ENCODE measurements at places on chromosomes 12 and 14.

DNA sequence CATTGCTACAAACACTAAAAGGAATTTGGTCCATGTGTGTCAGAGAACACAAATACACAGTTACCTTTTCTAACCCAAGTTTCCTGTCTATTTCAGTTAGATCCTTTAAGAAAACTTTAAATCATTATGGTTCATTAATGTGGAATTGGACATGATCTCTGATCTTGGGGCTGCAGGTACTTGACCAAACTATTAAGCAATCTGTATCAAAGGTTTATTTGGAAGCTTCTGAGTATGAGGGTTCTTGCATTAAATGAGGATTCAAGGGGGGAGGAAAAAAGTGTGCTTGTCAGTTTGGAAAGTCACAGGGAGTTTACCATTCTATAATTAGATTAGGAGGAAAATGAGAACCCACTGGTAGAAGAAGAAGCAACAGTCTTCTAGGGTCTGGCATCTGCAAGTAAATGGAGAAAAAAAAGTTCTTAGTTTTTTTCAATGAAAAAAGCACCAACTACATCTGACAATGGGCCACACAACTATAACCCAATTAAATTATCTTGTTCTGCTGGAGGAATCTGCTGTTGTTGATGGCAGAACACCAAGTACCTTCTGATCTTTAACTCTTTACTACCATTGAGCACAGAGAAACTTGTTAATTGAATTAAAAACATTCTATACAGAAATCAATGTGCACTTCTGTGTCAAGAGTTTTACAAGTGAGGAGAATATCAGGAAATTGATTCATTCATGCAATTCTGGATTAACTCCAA, 17.5 kb downstream of the GTSF1 start:
- no peak for DNase-seq

DNA sequence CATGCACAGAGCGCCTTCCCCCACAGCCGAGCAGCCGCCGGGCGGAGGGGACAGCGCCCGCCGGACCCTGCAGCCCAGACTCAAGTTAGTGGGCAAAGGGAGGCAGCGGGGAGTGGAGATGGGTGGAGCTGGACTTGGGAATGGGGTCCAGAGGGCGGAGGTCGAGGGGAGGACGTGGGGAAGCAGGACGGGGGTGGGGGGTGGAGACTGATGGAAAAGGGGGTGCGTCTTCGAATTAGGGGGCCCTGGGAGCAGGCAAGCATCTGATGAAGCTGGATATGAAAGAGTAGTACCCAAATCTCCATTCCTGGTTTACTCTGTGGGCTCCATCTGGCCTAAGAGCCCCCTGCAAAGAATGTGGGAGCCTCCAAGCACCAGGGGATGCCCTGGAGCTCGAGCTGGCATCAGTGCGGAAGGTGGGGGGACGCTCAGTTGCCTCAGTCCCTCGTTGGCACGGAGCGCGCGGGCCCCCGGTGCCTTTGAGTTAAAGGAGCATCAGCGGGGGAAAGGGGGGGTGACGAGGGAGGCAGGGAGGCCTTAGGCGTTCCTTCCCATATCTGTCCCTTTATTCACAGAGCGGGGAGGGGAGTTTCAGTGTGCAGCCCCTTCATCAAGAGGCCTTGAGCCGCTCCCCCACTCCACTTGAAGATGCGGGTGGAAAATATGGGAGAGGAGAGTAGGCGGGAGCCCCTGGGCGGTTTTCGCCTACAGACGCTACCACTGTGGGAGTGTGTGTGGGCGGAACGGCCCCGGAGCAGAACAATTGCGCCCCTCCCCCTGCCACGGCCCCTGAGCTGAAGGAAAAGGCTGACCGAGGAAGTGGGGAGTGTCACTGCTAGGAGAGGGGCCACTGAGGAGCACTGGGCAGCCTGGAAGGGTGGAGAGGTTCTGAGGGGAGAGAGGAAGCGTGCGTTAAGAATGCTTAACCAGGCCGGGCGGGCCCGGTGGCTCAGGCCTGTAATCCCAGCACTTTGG, 644 bp downstream of the NAB2 start:
- DNase-seq: no peak

GRCh38 chr12:6335451-6336078, 6.3 kb downstream of the TNFRSF1A start:
- peak; percentile 94 for DNase-seq

DNA sequence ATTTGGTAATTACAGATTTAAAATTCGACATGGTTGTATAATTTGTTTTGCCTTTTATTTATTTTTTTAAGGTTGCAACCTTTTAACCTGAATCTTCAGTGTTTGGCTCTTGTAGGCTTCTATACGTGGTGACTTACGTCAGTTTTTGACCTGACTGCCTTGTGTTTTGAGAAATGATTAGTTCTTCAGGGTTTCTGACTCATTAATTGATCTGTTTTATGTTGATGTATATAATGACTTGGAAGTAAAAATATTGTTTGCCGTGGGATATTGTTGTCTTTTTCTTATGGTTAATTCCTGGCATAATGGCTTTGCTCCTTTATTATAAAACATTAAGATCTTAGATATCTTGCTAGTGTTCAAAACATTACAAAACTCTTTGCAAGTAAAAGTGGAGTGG, 2.5 kb downstream of the RASSF8 start:
- no peak for DNase-seq

- no peak for DNase-seq
Observed at GRCh38 chr14:36939265-36939664, 233.1 kb downstream of the SLC25A21 start.

DNA sequence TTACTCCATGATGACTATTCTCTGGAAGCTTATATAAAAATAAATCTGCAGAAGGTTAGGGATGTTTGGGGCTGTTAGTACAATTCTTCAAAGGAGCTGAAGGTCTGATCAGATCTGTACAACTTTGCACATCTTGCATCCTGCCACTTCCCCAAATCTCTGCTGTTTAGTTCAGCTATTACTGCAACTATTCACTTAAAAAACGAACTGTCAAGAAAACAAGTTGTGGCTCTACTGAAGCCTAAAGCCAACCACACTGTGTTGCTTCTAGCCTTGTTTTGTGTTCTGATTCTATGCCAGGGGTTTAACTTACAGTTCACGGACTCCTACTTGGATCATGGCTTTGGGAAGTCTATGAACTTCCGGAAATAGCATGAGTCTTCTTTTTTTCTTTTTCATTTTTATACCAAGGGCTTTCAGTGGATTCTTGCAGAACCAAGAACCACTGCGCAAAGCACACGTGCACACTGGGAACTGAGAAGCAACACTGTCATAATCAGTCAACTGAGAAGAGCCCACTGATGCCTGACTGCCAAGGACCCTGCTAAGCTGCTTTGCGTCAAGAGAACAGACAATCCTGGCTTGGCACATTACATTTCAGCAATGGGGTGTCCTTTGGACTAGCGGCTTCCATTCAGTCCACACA, 66.3 kb upstream of the EEA1 start:
- DNase-seq: no peak

- DNase-seq: no peak
Observed at GRCh38 chr12:64181430-64182291, 40.4 kb downstream of the KICS2 start.

GRCh38 chr12:55676707-55677106, 31.0 kb downstream of the ITGA7 start:
- no peak for DNase-seq

GRCh38 chr14:97306760-97307246, 509.6 kb downstream of the VRK1 start:
- DNase-seq: no peak

DNA sequence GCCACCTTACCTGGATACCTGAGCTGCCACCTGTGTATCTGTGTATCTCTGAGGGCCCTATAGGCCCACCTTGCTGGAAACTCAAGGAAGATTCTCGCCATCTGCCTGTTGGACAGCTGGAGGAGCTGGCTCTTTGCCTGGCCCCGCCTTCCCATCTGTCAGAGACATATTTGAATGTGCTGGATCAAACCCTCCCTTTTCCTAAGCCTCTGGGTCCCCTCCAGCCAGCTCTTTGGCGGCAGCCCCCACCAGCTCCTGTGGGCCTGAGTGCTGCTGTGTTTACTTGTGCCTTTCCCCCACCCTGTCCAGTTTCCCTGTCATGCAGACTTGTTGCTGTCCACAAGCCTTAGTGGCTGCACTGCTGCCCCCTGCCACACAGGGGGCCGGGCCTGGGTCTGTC, 55.9 kb upstream of the SRSF5 start:
- DNase-seq: no peak

- no peak for DNase-seq
Observed at GRCh38 chr12:3974883-3975282, 101.7 kb upstream of the PARP11 start.

DNA sequence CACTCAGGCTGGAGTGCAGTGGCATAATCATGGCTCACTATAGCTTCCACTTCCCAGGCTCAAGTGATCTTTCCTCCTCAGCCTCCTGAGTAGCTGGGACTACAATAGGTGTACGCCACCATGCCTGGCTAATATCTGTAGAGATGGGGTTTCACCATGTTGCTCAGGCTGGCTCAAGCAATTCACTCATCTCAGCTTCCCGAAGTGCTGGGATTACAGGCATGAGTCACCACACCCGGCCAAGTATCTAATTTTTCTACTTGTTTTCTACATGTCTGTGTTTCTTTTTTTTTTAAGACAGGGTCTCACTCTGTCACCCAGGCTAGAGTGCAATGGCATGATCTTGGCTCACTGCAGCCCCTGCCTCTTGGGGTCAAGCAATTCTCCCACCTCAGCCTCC, 119.7 kb upstream of the MED13L start:
- no peak for DNase-seq

GRCh38 chr12:32891526-32891925, 5.1 kb downstream of the PKP2 start:
- DNase-seq: no peak

- DNase-seq: peak; percentile 97
Observed at GRCh38 chr14:34629657-34630529, at the start of gene SNX6. TSS of gene SNX6 (minus strand) at chr14:34630148. CDS start at chr14:34630116, 32 bp downstream.

DNA sequence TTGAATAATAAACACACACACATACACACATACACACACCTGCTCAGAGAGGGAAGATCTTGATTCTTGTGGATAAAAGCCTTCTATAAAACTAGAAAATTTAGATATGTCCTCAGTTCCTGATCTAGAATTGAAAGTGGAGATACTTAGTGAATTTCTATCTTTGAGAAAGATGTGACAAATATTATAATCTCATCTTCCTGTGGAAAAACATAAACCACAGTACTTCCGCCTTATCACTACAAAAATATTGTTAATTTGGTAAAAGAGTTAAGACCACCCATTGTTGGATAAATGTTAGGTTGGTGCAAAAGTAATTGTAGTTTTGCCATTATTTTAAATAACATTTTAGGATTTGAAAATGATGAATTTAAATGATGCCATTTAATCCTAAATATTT, at the start of gene KLRK1:
Gene KLRK1, minus strand, starts transcription at position 138 of the 400 bp plus-strand sequence. CDS start 1,231 bp downstream, outside the sequence.
- DNase-seq: no peak

GRCh38 chr12:65838330-65838976, 14.2 kb downstream of the HMGA2 start:
- DNase-seq: no peak

GRCh38 chr14:103136388-103137271, 13.4 kb downstream of the TNFAIP2 start:
- DNase-seq: no peak

DNA sequence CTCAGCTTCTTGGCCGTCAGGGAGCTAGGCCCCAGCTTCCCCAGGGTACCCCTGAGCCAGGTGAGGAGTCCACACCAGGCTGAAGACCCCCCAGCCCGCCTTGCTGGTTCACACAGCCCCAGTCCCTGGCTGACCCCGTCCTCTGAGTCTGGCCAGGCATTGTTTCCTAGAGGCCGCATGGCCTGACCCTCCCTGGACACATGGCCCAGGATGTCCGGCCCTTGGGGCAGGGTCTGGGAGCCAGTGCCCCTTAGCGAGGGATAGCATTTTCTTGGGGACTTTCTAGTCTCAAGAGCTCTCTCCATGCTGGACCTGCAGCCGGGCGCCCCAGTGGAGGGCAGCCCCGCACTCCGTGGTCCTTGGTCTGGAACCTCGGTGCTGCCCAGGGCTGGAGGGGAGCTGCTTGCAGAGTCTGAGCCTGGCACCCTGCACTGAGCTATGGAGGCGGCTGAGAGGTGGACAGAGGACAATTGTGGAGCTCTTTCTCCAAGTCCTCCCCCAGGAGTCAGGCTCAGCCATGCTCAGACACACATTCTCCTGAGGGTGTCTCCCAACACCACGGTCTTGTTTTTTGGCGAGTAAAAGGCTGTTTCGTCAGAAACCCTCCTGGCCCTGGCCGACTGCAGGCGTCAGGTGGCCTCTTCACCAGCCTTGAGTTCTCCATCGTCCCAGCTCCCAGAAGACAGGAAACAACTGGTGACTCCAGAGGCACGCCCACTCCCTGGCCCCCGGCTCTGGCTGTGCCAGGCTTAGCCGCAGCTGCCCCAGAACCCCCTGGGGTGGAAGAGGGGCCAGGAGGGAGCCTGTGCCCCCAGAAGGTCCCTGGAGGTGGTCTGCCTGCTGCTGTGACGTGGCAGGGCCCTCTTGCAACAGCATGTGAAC, 17.6 kb upstream of the CRIP2 start:
- no peak for DNase-seq

DNA sequence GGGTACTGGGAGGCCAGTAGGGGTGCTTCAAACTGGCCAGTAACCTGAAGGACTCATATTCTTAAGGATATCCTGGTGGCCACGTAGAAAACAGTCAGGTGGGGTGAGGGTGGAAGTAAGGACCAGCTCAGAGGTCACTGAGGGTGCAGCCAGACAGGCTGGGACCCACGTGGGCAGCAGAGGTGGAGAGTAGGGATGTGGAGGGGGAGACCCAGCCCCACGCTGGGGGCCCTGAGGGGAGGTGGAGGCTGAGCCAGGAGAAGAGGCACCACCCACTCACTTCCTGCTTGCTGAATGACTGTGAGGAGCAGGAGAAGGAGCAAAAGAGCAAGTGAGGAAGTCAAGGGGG, 12.6 kb upstream of the SERPINA3 start:
- DNase-seq: no peak

- DNase-seq: no peak
Observed at GRCh38 chr14:100450049-100450448, 126.9 kb downstream of the SLC25A47 start.

DNA sequence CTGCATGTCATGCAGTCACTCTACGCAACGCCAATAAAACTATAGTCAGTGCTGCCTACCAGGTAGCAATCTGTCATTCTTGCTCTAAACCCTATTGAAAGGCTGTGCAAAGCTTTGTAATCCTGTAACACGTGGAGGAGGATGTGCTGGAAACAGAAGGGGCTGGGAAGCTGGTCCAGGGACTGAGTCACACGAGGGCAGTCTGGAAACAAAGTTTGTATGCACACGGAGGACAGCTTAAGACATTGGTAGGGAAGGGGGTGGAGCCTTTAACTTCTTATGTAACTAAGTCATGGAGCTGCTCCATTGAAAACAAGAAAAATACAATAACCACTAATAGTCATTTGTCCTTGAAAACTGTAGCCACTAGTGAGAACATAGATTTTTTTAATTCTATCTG, 128.0 kb downstream of the BCAT1 start:
- no peak for DNase-seq

DNA sequence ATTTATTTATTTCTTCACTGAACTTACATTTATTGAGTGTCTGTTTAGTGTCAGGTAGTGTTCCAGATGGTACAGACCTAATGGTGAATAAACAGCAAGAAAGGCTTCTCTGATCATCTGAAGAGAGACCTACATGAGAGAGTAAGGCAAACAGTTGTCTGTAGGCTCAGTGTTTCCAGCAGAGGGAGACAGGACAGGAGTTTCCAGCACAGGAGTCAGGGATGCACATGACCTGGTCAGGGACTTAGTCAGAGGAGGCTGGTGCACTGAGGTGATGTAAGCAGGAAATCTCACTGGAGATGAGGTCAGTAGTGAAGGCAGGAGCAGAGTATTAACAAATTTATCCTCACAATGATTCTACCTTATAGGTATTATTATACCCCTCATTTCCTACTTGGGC, 233.2 kb downstream of the MDGA2 start:
- DNase-seq: no peak

- DNase-seq: no peak
Observed at GRCh38 chr12:111664499-111664898, 21.3 kb downstream of the BRAP start.

- DNase-seq: no peak
Observed at GRCh38 chr14:69539631-69540410, 34.9 kb downstream of the CCDC177 start.

All from GM12892 (cell line).